ENCODE measurements at places on chromosomes 1 and 21.

DNA sequence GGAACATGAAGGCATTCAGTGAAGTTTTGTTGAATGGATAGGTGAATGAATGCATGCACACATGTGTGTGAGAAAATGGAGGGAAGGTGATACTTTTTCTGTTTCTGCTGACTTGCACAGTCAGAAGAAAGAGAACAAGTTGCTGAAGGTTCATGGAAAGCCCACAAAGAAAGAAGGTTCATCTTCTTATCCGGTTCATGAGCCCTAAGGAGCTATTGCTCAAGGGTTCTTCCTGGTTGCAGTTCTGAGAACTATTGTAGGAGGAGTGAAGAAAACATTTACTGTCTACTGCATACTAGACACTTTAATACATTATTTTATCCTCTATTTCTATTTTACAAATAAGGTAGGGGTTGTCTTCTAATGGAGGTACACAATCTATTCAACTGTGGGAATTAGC lies 13.4 kb upstream of the NIBAN1 start:
- no peak for DNase-seq

GRCh38 chr1:206839006-206839560 lies 26.3 kb upstream of the IL20 start:
- DNase-seq, result no peak

DNA sequence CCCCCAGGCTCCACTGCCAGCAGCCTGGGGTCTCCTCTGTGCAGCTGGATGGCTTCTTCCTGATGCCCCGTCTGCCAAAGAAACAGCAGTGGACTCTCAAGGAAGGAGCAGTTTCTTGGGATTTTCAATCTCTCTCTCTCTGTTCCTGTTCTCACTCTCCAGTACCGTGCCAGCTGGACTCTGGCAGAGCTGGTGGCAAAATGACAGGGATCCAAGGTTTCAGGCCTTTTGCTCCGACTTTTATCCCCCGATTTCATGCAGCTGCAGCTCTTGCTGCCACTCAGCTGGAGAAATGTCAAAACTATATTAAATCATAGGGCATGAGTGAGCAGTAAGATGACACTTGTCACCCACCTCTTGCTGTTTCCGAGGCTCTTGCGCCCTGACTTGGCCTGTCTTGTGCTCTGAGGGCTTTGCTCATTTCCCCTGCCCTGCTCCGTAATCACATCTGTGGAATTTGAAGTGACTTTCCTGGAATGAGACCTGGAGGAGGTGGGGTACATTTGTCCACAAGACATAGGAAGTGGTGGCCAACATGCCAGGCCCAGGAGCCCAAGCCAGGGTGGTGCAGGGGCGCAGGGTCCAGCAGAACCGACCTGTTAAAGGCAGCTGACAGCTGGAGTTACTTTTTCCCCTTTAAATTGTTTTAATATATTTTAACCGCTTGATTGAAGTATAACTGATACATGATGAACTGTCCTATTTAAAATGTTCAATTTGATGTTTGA lies 576.2 kb downstream of the PTPRU start:
- no peak for DNase-seq

DNA sequence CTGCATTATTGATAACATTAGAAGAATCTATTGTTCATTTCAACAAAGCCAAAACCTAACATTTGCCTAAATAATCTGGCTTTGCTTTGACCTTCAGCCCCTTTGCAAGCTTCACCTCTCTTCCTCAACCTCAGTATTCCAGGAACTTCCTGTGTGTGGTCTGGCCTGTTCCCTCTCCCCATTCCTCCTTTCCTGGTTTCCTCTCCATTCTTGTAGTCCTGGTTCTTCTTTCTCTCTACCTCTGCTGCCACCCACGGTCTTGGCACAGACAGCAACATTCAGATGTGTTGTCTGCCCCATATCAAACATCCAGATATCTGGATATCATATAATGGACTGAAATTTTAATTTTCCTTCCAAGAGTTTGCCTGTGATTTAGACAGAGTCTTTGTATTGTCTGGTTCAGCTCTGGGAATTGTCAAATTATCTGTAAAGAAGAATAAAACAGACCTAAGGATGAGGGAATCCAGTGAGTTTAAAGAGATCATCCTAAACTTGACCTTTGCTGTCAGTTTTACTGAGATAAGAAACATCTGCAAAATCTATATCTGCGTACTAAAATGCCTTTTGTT lies 148.1 kb upstream of the KCTD3 start:
- DNase-seq, result peak; percentile 16

GRCh38 chr1:22794647-22795365 lies 84.2 kb downstream of the EPHB2 start:
- no peak for DNase-seq

- DNase-seq, result peak; percentile 19
Measured at GRCh38 chr1:218361298-218362065, 16.3 kb downstream of the TGFB2 start.

DNA sequence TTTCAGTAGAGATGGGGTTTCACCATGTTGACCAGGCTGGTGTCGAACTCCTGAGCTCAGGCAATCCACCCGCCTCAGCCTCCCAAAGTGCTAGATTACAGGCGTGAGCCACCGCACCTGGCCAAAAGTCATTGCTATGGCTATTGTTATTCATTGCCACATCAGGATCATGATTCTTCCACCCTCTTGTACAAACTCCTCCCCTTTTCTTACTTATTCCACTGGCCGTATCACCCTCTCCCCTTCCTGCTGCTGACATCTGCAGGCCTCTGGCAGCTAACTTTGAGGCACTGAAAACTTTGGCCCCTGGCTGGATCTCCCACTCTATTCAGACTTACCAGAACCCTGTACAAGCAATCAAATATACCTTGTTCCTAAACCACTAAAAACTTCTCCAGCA lies 10.9 kb downstream of the TMEM53 start:
- DNase-seq, result no peak

DNA sequence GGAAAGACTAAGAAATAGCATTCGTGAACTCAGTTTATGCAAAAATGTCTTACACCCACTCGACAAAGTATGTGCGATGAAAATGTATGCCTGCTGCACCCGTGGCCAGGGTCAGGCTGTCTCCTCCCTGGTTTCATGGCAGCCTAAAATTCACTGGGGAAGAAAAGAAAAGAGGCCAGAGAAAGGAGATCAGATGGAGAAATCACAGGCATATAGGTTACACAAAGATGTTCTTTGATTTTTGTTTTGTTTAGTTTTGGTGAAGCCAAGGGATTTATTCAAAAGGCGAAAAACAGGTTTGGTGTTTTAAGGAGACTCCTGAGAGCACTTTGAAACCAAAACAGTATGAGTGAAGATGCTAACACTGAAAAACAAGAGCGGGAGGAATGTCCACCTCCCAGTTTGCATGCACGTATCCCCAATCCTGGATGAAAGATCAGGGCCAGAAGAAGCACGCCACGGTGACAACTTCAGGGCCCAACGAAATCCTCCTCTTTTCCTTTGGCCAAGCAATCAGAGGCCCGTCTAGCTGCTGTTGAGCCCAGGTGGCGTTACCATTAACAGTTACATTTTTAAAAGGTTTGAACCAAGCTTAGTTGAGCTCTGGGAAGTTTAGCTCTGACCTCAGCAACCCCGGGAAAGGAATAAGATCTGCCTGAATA lies 992 bp upstream of the SSX2IP start:
- no peak for DNase-seq

DNA sequence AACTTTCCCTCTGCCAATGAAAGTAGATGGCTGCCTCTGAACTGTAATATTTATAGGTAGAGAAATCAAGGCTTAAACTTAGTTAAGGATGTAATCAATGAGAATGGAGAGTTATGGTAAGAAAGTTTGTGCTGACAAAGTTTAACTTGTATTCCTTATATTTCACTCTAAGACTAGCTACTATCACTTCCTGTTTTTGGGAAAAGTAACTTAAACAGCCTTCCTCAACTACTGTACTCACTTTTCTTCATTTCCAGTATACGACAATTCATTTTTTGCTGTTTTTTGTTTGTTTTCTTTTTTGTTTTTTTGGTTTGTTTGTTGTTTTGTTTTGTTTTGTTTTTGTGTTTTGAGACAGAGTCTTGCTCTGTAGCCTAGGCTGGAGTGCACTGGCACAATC lies 3.7 kb downstream of the RGS18 start:
- DNase-seq, result no peak

GRCh38 chr1:46301808-46302640 lies 1.4 kb downstream of the LRRC41 start:
- peak; percentile 42 for DNase-seq

- no peak for DNase-seq
Measured at GRCh38 chr21:31257265-31257664, 86.8 kb downstream of the TIAM1 start.

- DNase-seq, result no peak
Measured at GRCh38 chr1:9437961-9438430, 101.3 kb upstream of the SLC25A33 start.

- DNase-seq, result no peak
Measured at GRCh38 chr1:197235355-197235754, 32.7 kb upstream of the CRB1 start.

DNA sequence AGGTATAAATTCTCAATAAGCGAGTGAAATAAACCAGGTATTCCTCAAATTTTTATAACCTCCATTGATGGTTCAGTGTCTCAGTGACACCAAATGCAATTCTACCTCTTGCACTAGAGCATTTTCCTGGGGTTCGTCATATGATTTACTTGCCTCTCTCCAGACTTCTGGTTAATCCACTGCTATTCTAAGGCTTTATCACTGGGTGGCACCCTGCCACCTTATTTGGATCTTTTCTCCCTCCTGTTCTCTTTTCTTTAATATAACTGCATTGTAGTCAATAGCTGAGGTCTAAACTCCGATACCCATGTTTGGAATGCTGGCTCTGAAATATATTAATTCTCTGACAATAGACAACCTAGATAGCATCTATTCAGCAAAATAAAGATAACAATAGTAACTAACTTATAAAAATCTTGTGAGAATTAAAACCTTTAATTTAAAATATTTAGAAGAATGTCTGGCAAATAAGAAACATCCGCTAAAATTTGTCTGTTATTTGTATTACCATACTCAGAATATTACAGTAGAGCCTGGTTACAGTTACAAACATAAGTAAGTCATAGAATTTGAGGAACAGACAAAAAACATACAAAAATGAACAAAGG lies 436.4 kb downstream of the PLA2G4A start:
- DNase-seq, result peak; percentile 69

DNA sequence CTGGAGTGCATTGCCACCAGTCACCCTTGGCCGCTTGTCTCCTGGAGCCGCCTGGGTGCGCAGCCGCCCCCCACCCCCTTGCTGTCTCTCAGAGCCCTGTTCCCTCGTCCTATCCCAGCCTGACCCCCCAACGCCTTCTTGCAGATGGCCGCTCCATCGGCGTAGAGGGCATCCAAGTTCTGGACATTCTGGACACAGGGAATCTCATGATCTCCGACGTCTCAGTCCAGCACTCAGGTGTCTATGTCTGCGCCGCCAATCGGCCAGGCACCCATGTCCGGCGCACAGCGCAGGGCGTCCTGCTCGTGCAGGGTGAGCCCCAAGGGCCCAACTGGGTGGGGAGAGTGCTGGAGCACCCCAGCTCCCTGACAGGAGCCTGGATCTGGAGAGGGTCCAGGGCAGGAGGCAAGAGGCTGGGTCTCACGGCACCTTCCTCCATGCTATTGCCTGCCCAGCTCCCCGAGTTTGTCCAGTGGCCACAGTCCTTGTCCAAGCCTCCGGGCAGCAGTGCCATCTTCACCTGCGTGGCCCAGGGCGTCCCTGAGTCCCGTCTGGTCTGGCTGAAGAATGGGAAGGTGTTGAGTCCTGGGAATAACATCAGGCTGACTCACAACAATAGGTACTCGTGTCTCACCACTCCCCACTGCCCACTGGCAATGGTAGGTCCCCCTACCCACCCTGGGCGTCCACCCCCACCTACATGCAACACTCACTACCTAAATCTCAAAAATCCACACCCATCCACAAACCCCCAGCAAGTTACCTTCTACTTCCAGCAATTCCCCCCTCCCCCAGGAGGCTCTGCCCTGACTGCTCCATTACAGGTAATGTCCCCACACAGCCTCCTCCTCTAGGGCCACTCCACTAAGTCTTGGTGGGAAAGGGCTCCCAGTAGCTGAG lies 24.6 kb downstream of the SLC27A3 start:
- no peak for DNase-seq

Measured in BE2C (cell line).